ENCODE measurements at places on chromosomes 11 and 22. TPM values are rescaled to one million over a fixed set of nuclear protein-coding genes. Genes with fewer than 3 reads are reported as not detected.

DNA sequence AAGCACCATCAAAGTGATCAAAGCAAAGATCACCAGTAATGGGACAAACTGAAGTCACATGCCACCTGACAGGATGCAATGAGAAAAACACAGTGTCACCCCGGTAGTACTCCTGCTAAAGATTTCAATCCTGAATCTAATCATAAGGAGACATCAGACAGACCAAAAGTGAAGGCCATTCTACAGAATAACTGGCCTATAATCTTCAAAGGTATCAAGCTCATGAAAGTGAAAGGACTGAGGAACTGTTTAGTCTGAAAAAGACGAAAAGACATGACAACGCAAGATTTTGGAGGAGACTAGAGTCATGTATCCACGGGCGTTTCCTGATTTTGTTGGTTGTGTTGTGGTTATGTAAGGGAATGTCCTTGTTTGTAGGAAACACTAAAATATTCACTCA is 42.4 kb upstream of the TSKU start:
- DNase-seq: no peak

- no peak for DNase-seq
Observed at GRCh38 chr11:46677991-46678740, 22.3 kb downstream of the ARHGAP1 start.

GRCh38 chr11:46130286-46130940 is 9.2 kb upstream of the PHF21A start:
- DNase-seq: no peak

DNA sequence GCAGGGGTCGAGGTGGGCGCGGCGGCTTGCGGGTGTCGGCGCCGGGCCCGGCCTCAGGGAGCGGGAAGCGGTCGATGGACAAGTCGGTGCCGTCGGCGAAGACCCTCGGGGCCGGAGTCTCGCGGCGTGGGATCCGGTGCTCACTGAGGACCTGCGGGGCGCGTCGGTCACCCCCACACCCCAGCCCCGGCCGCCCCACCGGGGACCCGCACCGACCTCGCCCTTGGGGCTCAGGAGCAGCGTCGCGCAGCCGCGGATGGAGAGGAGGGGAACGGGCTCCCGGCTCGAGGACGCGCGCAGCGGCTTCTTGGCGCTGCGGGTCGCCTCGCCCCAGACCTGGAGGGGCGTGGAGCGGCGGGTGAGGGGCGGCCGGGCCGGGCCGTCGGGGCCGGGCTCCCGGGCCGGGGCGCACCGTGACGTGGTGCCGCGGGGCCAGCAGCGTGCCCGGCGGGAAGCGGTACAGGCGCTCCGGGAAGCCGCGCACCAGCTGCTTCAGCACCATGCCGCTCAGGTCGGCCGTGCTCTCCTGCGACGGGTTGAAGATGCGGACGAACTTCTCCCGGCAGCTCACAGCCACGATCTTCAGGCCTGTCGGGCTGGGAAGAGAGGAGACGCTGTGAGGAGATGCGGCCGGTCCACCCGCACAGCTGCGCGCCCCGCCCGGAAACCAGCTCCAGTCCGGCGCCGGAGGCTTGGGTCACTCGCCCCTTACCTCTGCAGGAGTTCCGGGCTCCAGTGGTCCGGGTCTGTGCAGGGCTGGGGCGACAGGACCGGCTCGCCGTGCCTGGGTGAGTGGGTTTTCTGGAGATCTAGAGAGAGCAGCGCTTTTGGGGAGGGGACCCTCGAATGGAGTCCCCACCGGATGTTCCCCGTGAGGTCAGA is 4.5 kb downstream of the LMNTD2 start:
- DNase-seq: peak; percentile 28

GRCh38 chr11:129856036-129856435 is 39.3 kb downstream of the NFRKB start:
- DNase-seq: no peak

DNA sequence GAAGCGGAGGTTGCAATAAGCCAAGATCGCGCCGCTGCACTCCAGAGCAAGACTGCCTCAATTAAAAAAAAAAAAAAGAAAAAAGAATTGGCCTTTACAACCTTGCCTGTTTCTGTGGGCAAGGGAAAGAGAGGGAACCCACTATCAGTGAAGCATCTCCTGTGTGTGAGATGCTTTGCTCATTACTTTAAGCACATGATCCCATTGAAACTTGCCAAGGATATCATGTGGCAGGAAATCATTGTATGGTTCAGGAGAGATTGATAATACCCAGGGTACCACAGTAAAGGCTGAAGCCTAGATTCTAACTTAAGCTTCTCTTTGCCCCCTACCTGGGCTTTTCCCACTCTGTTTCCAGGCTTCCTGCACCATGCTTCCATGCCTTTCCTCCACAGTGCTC is 3.6 kb downstream of the LDLRAD3 start:
- DNase-seq: peak; percentile 26

GRCh38 chr11:34585304-34585734 is 35.6 kb upstream of the EHF start:
- no peak for DNase-seq

GRCh38 chr11:103556171-103556570 is 446.9 kb downstream of the DYNC2H1 start:
- no peak for DNase-seq

DNA sequence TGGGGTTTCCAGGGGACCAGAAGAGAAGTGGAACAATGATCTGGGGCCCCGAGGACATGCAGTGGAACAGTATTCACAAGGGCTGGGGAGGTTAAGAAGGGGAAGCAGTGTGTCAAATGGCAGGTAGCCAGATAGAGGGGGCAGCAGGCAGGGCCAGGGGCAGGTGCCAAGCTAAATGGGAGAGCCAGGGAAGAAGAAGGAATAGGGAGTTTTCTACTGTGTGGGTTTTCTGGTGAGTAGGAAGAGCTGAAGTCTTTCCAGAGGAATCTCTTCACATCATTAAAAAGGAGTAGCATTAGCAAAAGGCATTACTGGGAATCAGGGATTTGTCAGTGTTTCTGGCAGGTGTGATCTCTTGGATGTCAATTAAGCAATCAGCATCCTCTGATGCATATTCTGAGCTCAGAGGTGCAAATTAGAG is 55.8 kb downstream of the IRAG1 start:
- no peak for DNase-seq

DNA sequence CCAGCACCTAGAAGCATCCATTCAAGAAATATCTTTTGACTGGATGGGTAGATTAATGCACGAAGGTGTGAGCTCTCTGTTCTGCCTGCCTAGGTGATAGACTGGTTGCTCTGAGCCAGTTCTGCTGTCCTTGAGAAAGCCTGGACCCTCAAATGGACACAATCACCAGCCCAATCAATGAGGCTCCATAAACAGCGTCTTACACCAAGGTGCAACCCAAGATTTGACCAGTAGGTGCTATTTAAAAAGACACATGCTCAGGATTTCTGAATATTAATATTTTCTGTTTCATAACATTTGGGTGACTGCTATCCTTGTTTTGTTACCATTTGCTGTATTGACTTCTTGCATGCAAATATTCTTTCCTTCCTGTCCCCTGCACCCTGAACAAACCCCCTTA is 39.0 kb downstream of the PAMR1 start:
- DNase-seq: peak; percentile 7

GRCh38 chr11:113773092-113773415 is 438 bp downstream of the ZW10 start:
- DNase-seq: peak; percentile 53

- no peak for DNase-seq
Observed at GRCh38 chr11:64229744-64230170, 591 bp upstream of the DNAJC4 start.

DNA sequence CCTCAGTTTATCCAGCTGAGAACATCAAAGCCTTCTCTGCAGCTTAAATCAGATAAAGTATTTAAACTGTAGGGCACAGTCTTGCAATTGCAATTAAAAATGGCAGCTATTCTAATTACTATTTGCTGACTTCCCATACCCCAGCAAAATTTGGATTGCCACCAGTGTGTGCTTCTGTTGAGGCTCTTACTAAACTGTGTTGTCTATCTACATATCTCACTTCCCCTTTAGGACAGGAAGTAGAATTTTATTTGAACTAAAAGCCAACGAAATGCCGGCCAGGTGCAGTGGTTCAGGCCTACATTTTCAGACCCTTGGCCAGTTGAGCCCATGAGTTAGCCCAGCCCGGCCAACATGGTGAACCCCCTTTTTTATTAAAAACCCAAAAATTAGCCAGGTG is 7.1 kb downstream of the SAA4 start:
- DNase-seq: no peak

DNA sequence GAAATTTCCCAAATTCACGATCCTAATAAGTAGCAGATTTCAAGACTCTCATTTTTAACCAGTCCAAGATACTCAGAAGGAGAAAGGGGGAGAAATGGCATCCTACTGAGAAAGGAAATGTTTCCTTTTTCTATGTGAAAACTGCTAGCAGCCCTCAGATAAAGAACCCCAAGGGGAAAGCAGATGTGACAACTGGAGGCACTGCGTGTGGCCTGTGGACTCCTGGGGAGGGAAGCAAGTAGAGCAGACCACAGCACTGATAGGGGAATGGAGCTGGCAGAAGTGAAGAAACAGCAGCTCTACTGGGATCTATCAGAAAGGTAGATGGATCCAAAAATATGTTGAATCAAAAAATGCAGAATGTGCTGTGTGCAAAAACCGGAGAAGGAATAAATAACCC is 239.7 kb upstream of the API5 start:
- no peak for DNase-seq

GRCh38 chr11:131491503-131491902 is 121.1 kb downstream of the NTM start:
- no peak for DNase-seq

DNA sequence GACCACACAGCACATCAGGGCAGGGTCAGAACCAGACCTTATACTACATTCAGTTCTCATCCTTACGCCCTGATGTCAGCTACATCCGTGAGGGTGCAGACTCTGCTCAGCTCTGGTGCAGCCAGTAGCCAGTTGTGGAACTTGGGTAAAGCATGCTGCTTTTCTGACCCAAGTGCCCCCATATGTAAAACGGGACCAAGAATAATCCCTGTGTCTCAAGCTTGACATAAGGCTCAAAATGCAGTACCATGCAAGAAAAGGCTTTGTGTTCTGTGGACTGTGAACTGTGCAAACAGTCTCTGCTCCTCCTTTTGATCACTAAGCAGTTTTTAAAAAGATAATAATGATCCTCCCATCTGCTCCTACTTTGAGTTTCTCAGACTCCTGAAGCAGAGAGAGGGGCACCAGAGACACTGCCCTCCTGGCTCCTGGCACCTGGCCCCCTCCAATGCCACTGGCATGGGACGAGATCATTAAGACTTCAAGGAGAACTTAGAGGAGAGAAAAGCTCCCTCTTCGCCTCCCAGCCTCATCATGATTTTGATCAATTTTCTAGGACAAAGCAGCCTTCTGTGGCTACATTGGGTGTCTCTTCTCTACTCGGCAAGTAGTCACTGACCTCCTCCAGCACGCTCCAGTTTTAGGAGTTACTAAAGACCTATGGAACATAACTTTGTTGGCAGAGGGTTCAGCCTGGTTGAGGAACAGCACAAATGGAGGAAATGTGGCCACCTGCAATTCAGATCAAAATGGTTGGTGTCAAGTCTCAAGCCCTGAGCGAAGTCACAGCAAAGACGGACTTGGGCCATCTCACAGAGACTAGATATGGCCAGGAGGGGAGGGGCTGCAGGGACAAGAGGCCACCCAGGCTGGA is 23.9 kb downstream of the IL10RA start:
- no peak for DNase-seq

DNA sequence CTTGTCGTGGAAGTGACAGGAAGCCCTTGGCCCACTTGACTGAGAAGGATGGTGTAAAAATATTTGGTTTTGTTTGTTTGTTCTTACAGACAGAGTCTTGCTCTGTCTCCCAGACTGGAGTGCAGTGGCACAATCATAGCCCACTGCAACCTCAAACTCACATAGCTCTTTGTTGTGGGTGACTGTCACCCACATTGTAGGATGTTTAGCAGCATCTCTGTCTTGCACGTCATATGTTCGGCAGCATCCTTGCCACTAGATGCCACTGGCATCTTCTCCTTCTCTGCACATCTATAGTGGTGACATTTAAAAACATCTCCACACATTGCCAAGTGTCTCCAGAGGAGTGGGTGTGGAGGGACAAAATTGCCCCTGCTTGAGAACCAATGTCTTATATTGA is 56.8 kb downstream of the PRR5L start:
- DNase-seq: no peak

GRCh38 chr22:36745301-36745995 is 30.5 kb downstream of the IFT27 start:
- DNase-seq: no peak

GRCh38 chr22:42261296-42261695 is 9.2 kb downstream of the TCF20 start:
- no peak for DNase-seq

DNA sequence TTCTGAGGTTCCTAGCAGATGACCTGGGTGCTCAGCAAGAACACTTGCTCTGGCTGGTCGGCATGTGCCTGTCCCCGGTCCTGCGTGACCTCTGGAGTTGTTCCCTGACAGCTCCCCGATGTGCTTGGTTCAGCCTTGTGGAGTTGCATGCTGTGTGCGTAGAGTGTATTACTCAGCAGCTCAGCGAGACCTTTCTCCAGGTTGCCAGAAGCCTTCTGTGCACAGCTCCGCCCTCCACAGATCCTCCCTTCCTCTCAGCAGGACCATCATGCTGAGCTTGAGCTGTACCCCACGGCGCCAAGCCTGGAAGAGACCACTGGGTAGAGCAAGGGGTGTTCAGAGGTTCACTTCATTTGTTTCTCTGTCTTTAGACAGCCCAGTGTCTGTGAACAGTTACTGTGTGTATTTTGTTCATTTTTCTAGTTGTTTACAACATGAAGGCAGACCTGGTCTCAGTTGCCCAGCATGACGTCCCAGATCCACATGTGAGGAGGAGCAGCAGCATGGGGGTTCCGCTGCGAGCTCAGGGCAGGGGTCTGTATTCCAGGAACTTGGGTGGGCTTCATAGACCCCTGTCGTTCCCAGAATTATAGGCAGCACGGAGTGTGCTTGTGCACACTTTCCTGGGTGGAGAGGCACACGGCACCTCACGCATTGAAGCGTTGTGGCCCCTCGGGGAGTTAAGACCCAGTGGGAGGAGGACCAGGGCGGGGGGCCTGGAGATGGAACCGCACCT is 148.6 kb downstream of the IGLL1 start:
- DNase-seq: no peak

PSMA1 gene
- total RNA-seq: 177 TPM

ASPHD2 gene
- 1.2 TPM for total RNA-seq

OR51I1 gene
- not detected for total RNA-seq

LMNTD2 gene
- 1.3 TPM for total RNA-seq

FLRT1 gene
- total RNA-seq: not detected

VWCE gene
- total RNA-seq: 8.8 TPM

ADM2 gene
- total RNA-seq: 0.60 TPM

APOA1 gene
- 0.17 TPM for total RNA-seq

LRRC4C gene
- total RNA-seq: not detected

PNPLA5 gene
- not detected for total RNA-seq

NLRP6 gene
- not detected for total RNA-seq

All from dermis blood vessel endothelial cell (primary cell).